Stimulated activated CD4-positive, alpha-beta T cell treated with anti-CD3 and anti-CD28 coated beads, Interleukin-2, amount 100 ng/mL, for 24 hours (primary cell): ENCODE measurements at places on chromosomes 12 and 14.

GRCh38 chr14:93023039-93023438 lies 92.7 kb downstream of the ITPK1 start:
- DNase-seq, result peak; percentile 10

- no peak for DNase-seq
Observed at GRCh38 chr12:52080403-52081251, 1.1 kb downstream of the SMIM41 start.

- DNase-seq, result no peak
Observed at GRCh38 chr12:90245391-90245790, 536.8 kb upstream of the ATP2B1 start.

DNA sequence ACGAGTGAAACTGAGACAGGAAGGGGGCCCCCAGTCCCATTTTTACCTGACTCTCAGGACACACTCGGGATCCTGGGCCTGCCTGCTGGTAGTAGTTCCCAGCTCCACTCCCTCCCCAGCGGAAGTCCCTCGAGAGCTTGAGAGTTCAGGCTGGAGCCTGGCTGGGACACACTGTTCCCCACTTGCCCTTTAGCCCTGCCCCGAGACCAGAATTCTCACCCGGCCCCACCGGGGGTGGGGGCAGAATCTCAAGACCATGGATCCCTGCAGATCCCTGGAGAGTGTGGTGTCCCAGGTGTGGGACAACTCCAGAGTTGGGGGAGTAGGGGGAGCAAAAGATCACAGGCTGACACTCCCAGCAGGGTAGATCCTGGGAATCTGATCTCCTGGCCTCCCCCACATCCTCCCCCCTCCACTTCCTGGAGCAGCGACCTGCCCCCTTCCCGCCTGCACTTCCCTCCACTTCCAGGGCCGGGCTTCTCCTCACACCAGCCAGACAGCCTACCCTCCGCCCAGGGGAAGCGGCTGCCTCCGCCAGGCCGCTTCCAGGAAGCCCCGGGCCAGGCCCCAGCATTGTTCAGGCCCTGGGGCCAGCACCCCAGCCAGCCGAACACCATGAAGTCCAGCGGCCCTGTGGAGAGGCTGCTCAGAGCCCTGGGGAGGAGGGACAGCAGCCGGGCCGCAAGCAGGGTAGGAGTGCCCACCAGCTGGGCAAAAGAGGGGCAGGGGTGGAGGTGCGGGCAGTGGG lies at the start of gene TNS2:
Gene TNS2 (plus strand): TSS at position 495 of the 748 bp plus-strand sequence. CDS start 121 bp downstream, at position 616.
- DNase-seq, result no peak

DNA sequence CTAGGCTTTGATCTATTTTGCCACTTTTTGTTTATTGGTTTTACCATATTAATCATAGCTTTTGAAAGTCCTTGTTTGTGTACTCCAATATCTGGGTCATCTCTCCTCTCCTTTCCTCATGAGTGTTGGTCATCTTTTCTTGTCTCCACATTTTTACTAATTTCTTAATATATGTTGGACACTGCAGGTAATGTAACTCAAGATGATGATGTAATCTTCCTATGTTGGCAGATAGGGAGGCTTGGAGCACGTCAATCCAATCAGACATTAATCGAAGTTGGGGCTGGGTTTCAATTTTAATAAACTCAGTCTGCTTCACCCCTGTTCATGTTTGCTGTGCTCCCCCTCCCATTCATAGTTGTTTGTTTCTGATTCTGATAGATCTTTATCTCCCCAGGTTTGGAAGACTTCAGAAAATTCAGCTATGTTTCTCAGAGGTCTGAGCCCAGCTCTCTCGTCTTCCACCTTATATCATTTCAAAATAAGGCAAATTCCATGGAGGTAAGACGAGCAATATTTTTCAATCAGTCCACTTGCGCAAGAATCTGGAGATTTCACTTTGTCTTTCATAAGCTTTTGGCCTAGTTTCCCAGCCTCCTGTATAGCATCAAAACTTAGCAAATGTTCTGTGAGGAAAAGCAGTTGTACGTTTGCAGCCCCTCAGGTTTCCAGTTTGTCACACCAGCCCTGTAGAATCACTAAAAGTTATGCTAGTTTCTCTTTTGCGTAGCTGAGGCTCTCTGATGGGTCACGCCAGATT lies 504.1 kb downstream of the TMTC2 start:
- DNase-seq, result no peak

DNA sequence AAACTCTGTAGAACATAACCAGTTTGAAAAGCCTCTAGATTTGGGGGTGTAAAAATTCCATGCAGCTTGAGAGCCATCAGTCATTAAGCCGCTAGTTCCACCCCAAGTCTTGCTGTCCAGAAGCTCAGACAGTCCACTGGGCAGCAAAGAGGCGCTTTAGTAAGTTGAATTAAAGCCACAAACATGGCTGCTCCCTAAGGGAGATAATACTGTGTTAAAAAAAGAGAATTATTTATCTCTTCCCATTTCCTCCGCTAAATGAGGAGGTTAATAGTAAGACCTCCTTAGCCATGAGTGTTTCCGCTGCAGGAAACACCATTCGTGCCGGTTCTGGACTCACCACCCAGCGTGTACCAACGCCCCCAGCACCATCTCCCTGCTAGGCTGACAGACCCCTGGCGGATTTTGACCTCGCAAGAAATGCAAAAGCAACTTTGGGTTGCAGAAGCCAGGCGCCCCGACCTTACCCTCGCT lies 536 bp downstream of the TM7SF3 start:
- no peak for DNase-seq

DNA sequence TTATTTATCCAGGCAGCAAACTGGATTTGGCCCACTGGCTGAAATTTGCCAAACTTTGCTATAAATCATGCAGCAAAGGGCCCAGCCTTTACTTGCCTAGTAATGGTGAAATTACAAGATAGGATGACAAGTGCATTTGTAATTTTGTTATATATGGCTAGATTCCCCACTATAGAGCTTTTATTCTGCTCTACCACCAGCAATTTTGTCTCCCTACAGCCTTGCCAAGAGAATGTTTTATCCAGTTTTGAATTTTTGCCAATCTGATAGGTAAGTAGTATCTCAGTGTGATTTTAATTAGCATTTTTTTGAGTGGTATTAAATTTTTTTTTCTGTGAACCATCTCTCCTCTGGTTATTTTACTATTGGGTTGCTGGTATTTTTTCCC lies 161.6 kb downstream of the SLC41A2 start:
- no peak for DNase-seq

- DNase-seq, result no peak
Observed at GRCh38 chr12:78977304-78977867, 112.8 kb downstream of the SYT1 start.
